ENCODE measurements at places on chromosomes 6 and 20. TPM values are rescaled to one million over a fixed set of nuclear protein-coding genes. Genes with fewer than 3 reads are reported as not detected.

MARCKS gene
- 1.7 TPM for total RNA-seq

LAMP5 gene
- total RNA-seq: not detected

CLIC5 gene
- 6.4 TPM for total RNA-seq

PTCRA gene
- not detected for total RNA-seq

KCNQ5 gene
- total RNA-seq: 4.3 TPM

HLA-DRB5 gene
- not detected for total RNA-seq

FILIP1 gene
- not detected for total RNA-seq

SPDEF gene
- total RNA-seq: not detected

TDP2 gene
- total RNA-seq: 54.5 TPM

KCNS1 gene
- total RNA-seq: 0.08 TPM

GNAS-AS1 gene
- 1.6 TPM for total RNA-seq

GRIK2 gene
- total RNA-seq: 0.14 TPM

ADGB gene
- not detected for total RNA-seq

ZNF311 gene
- total RNA-seq: 0.47 TPM

MYH7B gene
- 0.55 TPM for total RNA-seq

CRIP3 gene
- total RNA-seq: 0.62 TPM

HECA gene
- total RNA-seq: 73.3 TPM

RIMS1 gene
- total RNA-seq: not detected

HMGCLL1 gene
- total RNA-seq: not detected

OR2J3 gene
- total RNA-seq: not detected

DHX35 gene
- total RNA-seq: 10.7 TPM

NKX2-2 gene
- total RNA-seq: not detected

GDAP1L1 gene
- not detected for total RNA-seq

MATN4 gene
- 0.30 TPM for total RNA-seq

KCNG1 gene
- total RNA-seq: not detected

CNBD2 gene
- 5.7 TPM for total RNA-seq

FAM210B gene
- 10.9 TPM for total RNA-seq

HLA-DOB gene
- 3.1 TPM for total RNA-seq

RBPJL gene
- not detected for total RNA-seq

RBBP8NL gene
- not detected for total RNA-seq

TPBG gene
- 0.11 TPM for total RNA-seq

TFAP2D gene
- total RNA-seq: not detected

CDH4 gene
- total RNA-seq: 0.14 TPM

EYS gene
- not detected for total RNA-seq

DEFB124 gene
- total RNA-seq: not detected

HLA-DQB1 gene
- total RNA-seq: 16.5 TPM

SLC29A1 gene
- total RNA-seq: 22.5 TPM

OPRM1 gene
- not detected for total RNA-seq

TREM1 gene
- not detected for total RNA-seq

HLA-DQA2 gene
- total RNA-seq: 0.34 TPM

FGD2 gene
- 12.4 TPM for total RNA-seq

PACSIN1 gene
- total RNA-seq: 3.1 TPM

LAMA2 gene
- total RNA-seq: not detected

SPTLC3 gene
- 1.0 TPM for total RNA-seq

GLP1R gene
- total RNA-seq: not detected

PACRG gene
- total RNA-seq: 0.58 TPM

MYCT1 gene
- total RNA-seq: not detected

DDX27 gene
- 46.1 TPM for total RNA-seq

Data from activated naive CD8-positive, alpha-beta T cell treated with anti-CD3 and anti-CD28 coated beads, Interleukin-2, amount 10 ng/mL, durations not matched to agents 7 days and 5 days (primary cell).